NCI-H1417 (cell line): ENCODE measurements at places on chromosomes 4 and X.

DNA sequence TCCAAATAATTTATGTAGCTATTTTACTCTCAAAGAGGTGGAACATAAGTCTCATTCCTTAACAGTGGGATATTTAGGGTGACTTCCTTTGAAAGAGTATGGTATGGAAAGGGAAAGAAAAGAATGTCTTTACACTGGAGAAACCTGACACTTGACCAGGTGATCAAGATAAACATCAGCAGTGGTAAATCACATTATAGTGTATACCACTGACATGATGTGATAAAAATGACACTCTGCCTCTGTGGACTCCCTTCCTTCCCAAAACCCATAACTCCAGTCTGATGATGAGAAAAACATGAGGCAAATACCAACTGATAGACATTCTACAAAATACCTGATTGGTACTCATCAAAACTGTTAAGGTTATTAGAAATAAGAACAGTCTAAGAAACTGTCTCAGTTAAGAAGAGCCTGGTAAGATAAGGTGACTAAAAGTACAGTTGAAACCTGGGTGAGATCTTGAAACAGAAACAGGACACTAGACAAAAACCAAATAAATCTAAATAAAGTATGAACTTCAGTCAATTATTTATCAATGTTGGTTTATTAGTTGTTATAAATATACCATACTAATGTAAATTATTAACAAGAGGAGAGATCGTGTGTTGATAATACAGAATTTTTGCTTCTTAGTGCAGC is 144.2 kb upstream of the PCDH18 start:
- DNase-seq: no peak

- DNase-seq: no peak
These were observed 1779.0 kb downstream of the PCDH7 start for GRCh38 chr4:32499171-32499570.

GRCh38 chr4:142201041-142201440 is 564.7 kb downstream of the IL15 start:
- DNase-seq: no peak

- no peak for DNase-seq
These were observed 370.4 kb upstream of the CPEB2 start for GRCh38 chr4:14631806-14632440.

DNA sequence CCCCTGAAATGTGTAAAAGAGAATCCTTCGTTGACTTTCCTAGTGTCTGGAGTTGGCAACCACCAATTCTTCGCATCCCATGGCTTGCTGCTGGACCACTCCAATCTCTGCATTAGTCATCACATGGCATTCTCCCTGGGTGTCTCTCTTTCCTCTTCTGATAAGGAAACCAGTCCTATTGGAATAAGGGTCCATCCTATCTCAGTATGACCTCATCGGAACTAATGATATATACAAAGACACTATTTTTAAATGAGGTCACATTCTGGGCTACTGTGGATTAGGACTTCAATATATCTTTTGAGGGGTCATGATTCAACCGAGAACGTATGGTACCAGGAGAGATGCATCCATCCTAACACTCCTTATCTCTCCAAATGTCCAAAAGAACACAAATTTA is 259.1 kb upstream of the CPEB2 start:
- no peak for DNase-seq

GRCh38 chr4:70518716-70519115 is 347 bp downstream of the AMTN start:
- DNase-seq: peak; percentile 79

GRCh38 chr4:189792924-189793618 is 147.6 kb upstream of the FRG1 start:
- peak; percentile 46 for DNase-seq

- DNase-seq: no peak
These were observed 1118.2 kb downstream of the ARAP2 start for GRCh38 chr4:35125995-35126712.

DNA sequence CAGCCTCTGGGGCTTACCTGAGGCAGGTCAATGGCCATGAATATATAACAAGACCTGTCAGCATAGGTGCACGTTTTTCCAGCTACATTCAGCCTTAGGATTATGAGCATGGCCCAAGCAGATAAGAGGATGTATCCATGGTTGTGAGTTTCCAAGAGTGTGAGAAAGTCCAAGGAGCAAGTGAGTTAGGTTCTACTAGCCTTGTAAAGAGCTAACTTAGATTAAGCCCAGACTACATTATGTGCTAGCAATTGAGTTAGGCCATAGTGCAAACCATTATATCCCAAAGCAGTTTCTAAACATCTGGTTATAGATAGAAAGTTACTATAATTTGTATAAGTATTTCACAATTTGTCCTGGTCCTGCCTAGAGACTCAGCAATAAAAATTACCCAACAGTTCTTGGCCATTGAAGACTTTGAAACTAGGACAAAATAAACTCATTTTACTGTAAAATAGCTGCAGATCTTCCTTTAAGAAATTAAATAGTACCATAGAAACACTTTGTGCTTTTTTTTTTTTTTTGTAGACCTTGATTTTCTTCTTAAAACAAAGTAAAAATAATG is 312.0 kb downstream of the CAMK2D start:
- no peak for DNase-seq

- DNase-seq: no peak
These were observed 602.0 kb upstream of the CPEB2 start for GRCh38 chr4:14400307-14400706.

DNA sequence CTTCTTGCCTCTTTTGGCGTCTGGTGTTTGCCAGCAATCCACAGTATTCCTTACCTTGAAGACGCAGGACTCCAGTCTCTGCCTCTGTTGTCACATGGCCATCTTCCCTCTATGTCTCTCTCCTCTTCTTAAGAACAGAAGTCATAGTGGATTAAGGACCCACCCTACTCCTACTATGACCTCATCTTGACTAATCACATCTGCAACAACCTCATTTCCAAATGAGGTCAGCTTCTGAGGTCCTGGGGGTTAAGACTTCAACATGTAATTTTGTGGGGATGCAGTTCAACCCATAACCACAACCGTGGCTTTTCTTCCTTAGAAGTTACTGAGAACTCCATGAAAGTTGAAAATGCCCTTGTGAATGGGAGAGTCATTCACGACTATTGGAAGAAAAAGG is 23.3 kb downstream of the TLR8 start:
- DNase-seq: no peak

DNA sequence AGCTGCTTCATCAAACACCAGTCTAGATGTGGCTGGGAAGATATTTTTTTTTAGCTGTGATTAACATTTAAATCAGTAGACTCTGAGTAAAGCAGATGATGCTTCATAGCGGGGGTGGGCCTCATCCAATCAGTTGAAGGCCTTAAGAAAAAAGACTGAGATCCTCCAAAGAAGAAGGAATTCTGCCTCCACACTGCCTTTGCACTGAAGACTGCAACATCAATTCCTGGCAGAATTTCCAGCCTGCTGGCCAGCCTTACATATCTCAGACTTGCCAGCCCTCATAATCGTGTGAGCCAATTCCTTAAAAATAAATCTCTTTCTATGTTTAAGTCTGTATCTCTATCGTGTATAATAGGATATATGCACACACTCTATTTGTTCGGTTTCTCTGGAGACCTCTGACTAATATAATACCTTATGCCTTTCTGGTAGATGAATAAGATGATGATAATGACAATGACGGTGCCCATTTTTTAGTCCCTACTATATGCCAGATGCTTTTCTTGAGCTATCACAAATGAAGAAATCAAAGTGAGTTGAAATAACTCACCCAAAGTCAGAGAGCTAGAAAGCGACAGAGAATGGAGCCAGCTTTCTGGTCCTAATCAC is 66.1 kb upstream of the SOD3 start:
- DNase-seq: no peak

DNA sequence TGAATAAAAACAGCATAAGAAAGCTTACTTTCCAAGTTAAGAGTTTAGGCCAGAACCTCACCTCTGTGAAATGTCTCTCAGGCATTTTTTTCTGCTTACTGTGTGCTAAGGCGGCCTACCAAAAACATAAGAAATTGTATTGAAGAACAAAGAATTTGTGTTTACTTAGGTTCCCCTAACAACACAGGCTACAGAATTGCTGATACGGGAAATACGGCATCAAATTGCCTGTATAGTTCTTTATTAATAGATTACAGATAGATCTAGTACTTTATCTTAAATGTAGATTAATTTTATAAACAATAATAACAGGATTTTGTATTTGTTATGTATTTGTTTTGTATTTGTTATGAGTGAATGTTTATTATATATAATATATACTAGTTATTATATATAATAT is 12.9 kb downstream of the ASIC5 start:
- DNase-seq: no peak

GRCh38 chrX:77693594-77693993 is 92.4 kb downstream of the ATRX start:
- no peak for DNase-seq

- DNase-seq: no peak
These were observed 21.1 kb downstream of the PIGG start for GRCh38 chr4:519885-520682.

DNA sequence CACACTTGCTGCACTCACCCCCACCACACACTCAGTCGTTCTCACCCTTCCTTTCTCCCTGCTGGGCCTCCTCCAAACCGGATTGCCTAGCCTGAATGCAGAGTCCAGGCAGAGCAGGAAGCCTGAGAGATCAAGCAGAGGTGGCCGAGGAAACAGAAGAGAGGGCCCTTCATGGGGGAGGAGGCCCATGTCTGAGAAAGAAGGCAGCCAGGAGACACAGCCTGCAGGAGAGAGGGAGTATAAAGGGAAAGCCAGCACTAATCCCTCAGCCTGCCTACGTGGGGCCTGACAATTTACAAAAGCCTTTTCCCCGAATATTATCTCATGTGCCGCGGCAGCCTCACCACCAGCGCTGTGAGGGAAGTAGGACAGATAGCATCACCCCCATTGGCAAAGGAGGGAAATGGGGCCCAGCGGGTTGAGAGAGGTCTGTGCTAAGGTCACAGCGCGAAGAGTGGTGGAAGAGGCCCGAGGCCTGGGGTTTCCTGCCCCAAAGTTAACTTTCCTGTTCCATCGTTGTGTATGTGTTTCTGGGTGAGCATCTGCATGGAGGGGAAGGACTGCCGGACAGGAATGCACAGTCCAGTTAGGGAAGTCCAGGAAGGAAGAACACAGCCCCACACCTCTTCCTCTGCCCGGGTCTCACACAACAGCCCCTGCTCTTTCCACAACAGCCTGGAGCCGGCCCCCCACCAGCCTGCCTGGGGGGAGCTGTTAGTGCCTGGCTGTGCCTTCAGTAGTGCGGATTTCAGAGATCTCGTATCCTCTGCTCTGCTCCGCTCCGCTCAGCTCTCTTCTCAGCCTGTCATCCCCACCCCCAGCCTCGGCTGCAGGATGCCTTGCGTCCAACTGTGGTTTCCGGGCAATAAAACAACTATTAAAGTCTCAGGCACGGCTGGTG is 50.9 kb upstream of the BCOR start:
- DNase-seq: no peak

DNA sequence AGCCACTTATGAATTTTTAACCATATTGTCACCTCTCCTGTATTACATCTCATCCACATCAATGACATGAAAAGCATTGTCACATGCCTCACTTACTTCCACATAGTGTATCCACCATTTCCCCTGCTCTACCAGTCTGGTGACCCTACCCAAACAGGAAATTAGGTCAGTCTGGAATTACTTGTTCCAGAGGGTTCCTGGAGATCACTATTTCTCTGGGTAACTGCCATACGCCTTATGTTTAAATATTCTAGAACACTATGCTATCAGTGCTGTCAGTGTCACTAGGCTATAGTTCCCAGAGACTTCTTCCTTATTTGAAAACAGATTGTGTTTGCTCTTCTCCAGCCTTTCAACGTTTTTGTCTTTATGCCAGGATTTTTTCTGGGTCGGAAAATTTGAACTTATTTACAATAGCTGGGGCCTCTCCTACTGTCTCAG is 15.0 kb downstream of the SRPX2 start:
- DNase-seq: no peak

GRCh38 chrX:110734894-110735541 is 60.6 kb downstream of the CHRDL1 start:
- DNase-seq: peak; percentile 33

GRCh38 chr4:9969526-9970398 is 51.5 kb downstream of the SLC2A9 start:
- DNase-seq: no peak

DNA sequence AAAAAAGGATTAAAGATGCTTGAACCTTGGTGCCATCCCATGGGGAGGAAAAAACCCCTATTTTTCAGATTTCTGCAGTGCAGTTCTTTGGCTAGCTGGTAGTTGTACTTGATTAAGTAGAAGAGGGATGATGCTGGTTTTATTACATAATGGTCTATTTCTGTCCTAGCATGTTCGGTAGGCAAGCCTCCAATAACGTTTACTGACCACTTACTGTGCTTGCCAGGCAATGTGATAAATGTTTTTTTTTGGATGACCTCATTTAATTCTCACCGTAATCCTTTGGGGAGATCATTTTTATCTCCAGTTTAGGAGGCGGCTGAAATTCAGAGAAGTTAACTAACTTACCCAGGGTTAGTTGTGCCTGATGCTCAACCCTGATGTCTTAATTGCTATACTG is 92.1 kb upstream of the RPA4 start:
- DNase-seq: no peak

DNA sequence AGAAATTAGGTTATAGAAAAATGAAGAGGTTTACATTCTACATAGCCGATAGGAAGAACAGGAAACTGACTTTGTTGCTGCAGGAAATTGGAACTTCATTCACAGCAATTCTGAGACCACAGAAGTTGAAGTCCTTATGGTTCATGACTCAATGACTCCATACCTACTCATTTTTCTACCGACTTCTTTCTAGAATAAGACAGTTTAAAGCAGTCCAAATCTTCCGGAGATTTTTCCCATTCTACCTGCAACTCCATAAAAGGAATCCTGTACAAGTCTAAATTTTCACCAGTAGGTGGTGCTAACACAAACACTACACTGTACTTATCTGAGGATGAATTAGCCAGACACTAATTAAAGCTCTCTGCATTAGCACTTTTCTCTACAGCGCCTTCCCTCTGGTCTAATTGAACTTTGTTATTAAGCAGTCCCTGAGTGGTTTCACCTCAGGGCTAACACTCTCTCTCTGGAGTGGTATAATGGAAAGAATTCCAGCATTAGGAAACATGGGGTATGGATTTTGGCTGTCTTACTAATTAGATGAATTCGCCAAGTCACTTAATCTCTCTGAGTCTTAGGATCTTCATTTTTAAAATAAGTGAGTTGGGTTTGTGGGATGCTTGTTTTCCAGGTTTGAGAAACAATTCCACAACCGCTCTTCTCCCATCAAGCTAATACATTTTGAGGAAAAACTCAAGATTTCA is 167.9 kb downstream of the SMIM20 start:
- peak; percentile 84 for DNase-seq

DNA sequence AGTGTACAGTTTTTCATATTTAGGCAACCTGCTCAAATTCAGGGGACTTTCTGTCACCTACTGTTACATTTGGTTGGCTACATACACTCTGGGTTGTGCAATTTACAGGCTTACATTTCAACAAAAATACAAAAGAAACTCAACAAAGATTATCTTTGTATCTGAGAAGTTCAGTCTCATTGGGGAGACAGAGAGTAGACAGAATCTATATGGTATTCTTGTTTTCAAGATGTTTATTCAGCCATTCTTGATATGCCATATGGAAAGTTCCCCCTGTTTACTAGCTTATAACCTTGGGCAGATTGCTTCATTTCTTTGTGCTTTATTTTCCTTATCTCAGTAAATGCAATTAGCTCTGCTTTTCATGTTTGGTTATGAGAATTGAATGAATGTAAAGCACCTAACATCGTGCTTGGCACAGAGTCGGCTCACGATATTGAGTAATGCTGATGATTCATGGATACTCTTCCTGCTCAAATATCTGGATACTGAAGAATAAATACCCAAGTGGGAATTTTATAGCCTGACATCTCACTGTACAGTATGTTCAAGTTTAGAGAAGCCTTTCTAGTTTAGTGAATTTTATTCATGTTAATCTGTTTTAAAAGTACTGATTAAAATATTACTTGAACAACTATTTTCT is 96.5 kb upstream of the PACRGL start:
- DNase-seq: no peak
